Gastrocnemius medialis (tissue), 4 donors: ENCODE measurements at places on chromosomes 4 and X. TPM values are rescaled to one million over a fixed set of nuclear protein-coding genes. Genes with fewer than 3 reads are reported as not detected.

PNCK gene
- not detected for total RNA-seq

GRCh38 chr4:158644356-158644755, 27.3 kb downstream of the C4orf46 start:
- no peak for DNase-seq
- H3K27ac ChIP-seq: no peak overlapping the region
- H3K4me1 ChIP-seq: no peaks in the 10 kb centered on the region

MAML3 gene
- 1.5 TPM for total RNA-seq

- no peak overlapping the region for H3K4me3 ChIP-seq
- DNase-seq: no peak
- no peak overlapping the region for H3K27ac ChIP-seq
- H3K36me3 ChIP-seq: no peaks in the 10 kb centered on the region
- H3K27me3 ChIP-seq: no peaks in the 10 kb centered on the region
These were observed 41.0 kb upstream of the KLHL34 start for GRCh38 chrX:21699136-21699535.

GRCh38 chr4:113893546-113893945, 85.9 kb downstream of the ARSJ start:
- H3K27ac ChIP-seq: no peak overlapping the region
- H3K27me3 ChIP-seq: no peaks in the 10 kb centered on the region
- no peaks in the 10 kb centered on the region for H3K4me1 ChIP-seq
- no peak overlapping the region for H3K4me3 ChIP-seq
- H3K36me3 ChIP-seq: no peaks in the 10 kb centered on the region
- no peak for DNase-seq

SLC38A5 gene
- not detected for total RNA-seq

DNA sequence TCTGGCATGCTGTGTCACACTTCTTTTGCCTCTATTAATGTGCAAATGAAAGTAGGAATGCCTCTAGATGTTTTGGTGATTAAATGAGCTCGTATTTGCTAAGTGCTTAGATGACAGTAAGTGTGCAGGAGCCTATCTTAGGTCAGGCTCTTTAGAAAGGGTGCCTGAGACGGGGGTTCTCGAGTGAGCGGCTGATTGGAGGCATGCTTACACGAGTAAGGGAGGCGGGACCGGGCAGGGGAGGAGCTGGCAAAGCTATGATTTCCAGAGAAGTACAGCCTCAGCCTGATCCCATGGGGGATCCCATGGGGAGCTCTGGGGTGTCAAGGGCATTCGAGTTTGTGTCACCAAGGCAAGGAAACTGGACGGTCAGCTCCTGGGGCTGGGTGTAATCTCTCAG, 44.8 kb downstream of the CLDN34 start:
- no peak overlapping the region for H3K4me3 ChIP-seq
- H3K4me1 ChIP-seq: no peaks in the 10 kb centered on the region
- no peaks in the 10 kb centered on the region for H3K36me3 ChIP-seq
- no peak for DNase-seq
